ENCODE measurements at places on chromosomes 1 and 21. TPM values are rescaled to one million over a fixed set of nuclear protein-coding genes. Genes with fewer than 3 reads are reported as not detected.

GRCh38 chr1:25045480-25046193 is 115.6 kb upstream of the RUNX3 start:
- H3K36me3 ChIP-seq = no peaks in the 10 kb centered on the region
- H3K4me3 ChIP-seq = no peak overlapping the region
- DNase-seq = no peak
- no peak overlapping the region for H3K27ac ChIP-seq

CLCA4 gene
- not detected for total RNA-seq

DNA sequence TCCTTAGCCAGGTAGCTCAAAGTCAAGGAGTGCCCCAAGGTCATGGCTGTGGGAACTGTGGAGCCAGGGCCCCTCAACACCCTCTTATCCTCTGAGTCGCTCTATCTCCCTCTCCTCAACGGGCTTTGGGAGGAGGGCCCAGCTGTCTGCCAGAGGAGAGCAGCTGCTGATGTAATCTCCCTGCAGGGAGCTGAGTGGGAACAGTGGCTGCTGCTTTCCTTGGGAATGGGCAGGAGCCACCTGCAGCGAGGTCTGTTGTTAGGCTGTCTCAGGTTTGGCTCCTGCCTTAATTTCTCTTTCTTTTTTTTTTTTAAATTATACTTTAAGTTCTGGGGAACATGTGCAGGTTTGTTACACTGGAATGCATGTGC is 58.8 kb upstream of the MAP1LC3C start:
- H3K4me3 ChIP-seq = no peak overlapping the region
- no peaks in the 10 kb centered on the region for H3K27me3 ChIP-seq
- H3K4me1 ChIP-seq = no peaks in the 10 kb centered on the region
- no peaks in the 10 kb centered on the region for H3K36me3 ChIP-seq
- H3K27ac ChIP-seq = no peak overlapping the region

PLPPR4 gene
- total RNA-seq = 0.72 TPM

TTF2 gene
- total RNA-seq = 11.7 TPM

DNA sequence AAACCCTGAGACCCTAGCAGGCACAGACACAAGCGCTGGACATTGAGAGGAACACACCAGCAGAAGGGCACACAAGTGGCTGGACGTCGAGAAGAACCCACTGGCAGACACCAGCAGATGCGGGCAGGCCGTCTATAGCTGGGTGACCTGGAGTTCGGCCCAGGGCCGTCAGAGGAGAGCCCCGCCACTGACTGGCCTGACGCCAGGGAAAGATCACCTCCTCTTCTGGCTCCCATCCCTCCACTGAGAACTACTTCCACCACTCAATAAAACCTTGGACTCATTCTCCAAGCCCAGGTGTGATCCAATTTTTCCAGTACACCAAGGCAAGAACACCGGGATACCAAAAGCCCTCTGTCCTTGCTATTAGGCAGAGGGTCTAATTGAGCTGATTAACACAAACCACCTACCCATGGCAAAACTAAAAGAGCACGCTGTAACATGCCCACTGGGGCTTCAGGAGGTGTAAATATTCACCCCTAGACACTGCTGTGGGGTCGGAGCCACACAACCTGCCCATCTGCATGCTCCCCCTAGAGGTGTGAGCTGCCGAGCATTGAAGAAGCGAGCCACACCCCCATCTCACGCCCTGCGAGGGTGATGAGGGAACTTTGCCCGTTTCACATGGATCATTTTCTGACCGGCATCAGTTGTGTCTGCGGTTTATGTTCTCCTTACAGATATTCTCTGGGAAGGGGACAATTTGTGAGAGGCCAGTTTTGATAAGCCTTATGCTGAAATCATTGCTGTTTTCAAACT is 104.8 kb downstream of the HLX start:
- no peak overlapping the region for H3K4me3 ChIP-seq
- no peak overlapping the region for H3K27ac ChIP-seq
- DNase-seq = no peak
- H3K36me3 ChIP-seq = no peaks in the 10 kb centered on the region
- H3K4me1 ChIP-seq = no peaks in the 10 kb centered on the region
- no peaks in the 10 kb centered on the region for H3K27me3 ChIP-seq

GRCh38 chr21:36909423-36909822 is 57.0 kb downstream of the HLCS start:
- H3K27ac ChIP-seq = no peak overlapping the region
- no peaks in the 10 kb centered on the region for H3K27me3 ChIP-seq
- no peak for DNase-seq
- no peaks in the 10 kb centered on the region for H3K36me3 ChIP-seq

DNA sequence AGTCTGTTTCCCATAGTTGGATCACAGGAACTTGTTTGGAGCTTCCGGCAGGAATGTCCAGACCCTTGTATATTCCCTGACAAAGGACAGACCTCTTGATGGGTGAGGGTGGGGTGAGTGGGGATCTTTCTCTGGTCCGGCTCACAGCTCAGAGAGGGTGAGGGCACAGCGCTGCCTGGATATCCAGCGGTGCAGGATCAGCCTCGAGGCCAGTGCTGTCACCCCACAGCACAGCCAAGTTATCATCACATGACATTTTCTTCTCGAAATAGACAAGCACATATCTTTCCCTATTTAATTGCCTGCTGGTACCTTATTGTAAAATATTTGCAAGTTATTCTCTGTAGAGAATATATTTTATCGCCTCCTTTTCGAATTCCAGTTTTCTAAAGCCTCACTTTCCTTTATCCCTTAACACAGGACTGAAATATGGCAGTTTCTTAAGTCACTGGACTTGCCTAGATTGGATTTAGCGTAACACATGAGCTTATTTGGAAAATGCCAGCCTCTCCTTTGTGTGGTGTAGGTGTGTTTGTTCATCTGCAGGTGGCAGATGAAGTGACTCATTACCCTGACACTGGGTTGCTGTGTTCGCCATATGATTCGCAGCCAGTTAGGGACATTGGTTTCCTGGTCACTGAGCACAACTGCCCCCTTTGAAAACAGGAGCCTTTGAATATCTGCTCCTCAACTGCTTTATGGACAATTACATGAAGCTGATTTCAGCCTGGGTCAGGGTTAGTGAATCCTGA is 21.4 kb downstream of the CLIC6 start:
- H3K4me1 ChIP-seq = peaks cover 17% of the 10 kb centered on the region
- H3K4me3 ChIP-seq = no peak overlapping the region
- peaks cover 18% of the 10 kb centered on the region for H3K27me3 ChIP-seq
- H3K27ac ChIP-seq = no peak overlapping the region
- no peak for DNase-seq
- H3K36me3 ChIP-seq = no peaks in the 10 kb centered on the region

All from heart right ventricle (tissue), 16 donors.